AG04450 (cell line): ENCODE measurements at places on chromosomes 3 and 15.

DNA sequence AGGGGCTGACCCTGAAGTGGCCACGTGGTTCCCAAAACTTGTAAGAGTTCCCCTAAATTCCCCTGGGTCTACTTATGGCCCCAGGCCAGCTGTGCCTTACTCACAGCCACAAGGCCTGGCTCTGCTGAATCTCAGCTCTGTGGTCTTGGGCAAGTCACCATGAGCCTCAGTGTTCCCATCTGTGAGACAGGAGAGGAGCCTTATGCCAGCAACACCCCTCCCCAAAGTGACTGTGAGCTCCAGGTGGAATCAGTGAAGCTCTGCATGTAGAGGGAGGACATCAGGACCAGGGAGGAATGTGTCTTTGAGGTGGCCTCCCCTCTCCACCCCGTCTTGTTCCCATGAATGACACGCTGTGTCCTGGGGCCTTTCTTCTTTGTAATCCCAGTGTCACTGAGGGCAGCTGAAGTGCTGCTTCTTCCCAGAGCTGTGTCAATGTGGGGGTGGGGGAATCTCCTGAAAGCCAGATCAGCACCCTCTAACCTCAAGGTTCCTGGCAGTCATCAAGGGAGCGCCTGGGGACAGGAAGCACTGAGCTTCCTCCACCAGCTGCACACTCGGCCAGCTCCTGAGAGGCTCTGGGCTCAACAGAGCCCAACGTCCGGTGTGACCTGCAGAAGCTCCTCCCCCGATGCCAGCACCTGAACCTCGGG lies 258.9 kb downstream of the UACA start:
- no peak for DNase-seq

- DNase-seq = no peak
Observed at GRCh38 chr3:170497207-170498095, 78.8 kb downstream of the CLDN11 start.

DNA sequence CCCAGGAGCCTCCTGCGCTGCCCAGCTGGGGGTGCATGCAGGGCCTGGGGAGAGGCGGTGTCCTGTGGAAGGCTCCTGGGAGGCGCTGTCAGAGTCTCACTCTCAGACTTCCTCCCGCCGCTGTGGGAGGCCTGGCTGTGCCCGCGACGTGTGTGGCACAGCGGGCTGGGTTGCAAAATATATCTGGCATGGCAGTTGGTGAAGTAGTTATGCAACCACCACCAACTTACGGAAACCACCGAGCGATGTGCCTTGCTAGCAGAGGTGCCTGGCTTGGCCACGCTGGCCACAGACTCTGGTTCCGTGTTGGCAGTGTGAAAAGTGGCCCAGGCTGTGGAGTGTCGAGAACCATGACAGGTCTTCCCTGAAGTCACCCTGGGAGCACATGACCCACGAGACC lies 30.6 kb upstream of the GATA2 start:
- DNase-seq = no peak

- no peak for DNase-seq
Observed at GRCh38 chr3:172711454-172711795, 558 bp upstream of the NCEH1 start.

- DNase-seq = no peak
Observed at GRCh38 chr3:142224482-142225072, 808 bp downstream of the GK5 start.

DNA sequence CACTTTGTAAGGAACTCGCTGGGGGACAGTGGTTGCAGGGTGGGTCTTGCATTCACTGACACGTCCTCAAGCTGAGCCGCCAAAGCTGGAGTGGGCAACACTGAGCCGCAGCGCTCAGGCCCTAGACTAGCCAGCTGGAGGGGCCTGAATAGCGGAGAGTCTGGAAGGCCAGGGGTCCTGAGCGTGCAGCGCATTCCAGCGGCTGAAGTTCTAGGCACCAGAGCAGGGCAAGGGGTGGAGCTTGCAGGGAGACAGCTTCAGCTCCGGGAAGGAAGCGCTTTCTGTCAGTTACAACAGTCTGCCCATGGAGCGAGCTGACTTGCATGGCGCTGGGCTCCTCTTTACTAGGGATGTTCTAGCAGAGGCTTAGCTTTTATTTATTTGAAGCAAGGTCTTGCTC lies 2.7 kb downstream of the MAP6D1 start:
- DNase-seq = no peak

DNA sequence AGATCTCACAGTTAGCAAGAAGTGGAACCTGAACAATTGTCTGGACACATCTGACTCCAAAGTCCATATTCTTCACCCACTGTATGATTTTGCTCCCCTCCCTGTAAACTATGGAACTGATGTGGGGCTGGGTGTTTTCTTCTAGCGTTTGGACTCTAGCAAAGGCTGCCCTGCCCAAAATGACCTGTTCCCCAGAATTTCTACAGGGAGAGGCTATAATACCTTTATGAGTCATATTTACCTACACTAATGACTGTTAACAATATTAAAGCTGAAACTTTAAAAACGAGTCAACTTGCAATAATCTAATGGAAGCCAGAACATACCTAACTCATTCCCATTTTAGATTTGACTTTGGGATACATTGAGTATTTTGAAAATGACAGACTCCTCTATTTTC lies 531.2 kb upstream of the CFAP20DC start:
- DNase-seq = no peak

DNA sequence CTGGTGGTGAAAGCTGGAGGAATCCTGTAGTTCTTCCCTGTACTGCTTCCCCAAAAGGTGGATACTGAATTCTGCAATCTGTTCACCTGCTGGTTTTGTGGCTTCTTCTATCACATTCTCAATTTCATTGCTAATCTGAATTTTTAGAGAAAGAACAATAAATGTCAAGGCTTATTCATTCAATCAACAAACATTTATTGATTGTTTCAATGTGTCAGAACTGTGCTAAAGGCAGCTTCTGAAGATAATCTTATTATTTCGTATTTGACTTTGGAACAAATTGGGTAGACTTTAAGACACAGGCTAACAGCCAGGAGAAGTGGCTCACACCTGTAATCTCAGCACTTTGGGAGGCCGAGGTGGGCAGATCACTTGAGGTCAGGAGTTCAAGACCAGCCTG lies 46.8 kb downstream of the IMPG2 start:
- DNase-seq = no peak

DNA sequence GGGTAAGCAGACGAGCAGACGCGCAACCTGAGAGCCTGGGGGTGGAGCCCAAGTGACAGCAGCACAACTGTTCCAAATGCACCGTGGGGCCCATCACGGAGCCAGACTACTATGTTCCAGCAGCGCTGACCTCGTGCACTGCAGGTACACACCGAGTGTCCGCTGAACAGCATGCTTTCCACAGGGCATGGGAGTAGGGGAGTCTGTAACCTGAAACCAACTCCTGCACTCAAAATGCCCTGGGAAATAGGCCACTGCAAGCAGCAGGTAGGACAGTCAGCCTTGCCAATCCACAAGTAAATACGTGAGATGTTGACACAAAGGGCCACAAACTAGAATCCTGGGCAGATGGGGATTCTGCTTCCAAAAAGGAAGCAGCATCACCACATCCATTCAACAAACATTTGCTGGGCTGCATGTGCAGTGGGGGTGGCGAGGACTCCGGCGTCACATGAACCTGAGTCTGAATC lies 73.9 kb downstream of the TBC1D2B start:
- DNase-seq = no peak

- DNase-seq = no peak
Observed at GRCh38 chr3:178512647-178513046, 23.6 kb upstream of the KCNMB2 start.

GRCh38 chr3:193978030-193978429 lies 157.9 kb upstream of the HES1 start:
- no peak for DNase-seq

DNA sequence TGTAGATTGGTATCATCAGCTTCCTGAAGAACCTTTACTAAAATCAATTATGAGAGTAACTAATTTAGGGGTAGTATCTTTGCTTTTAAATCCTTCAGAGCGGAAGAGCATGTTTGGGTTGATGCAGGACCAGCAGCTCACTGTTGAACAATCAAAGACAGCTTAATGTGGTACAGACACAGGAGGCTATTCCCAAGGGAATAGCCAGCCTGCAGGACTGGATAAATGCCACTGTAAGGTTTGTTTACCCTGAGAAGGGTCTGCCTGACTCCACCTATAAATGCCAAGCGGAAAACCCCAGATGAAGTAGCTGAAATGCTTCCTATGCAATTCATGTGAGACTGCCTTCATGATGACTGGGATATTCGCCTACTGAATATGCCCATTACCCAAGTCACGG lies 16.0 kb upstream of the STAC start:
- DNase-seq = no peak

DNA sequence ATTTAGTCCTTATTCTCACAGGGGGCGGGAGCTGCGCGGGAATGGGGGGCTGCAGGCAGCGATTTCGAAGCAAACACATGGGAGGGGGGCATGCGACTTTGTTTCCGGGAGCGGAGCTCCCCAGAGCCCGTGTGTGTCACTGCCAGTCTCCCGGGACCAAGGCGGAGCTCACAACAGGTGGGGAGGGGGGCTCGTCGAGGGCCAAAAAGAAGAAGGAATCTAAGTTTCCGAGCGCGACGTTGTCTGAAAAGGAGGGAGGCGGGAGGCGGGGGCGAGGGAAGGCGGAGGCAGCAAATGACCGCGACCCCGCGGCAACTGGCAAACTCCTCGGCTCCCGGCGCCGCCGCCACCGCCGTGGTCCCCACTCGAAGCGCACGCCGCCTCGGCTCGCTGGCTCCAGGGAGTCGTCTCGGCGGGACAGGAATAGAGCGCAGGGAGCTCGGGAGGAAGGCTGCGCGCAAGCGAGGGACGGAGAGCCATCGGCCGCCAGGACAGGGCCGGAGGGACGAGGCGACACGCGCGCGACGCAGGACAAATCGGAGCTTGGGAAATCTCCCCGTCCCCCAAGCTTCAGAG lies 1.4 kb downstream of the FOXP1 start:
- DNase-seq = no peak

- peak; percentile 11 for DNase-seq
Observed at GRCh38 chr15:51382787-51383186, 41.3 kb downstream of the GLDN start.

- DNase-seq = no peak
Observed at GRCh38 chr15:85073556-85074194, 92.0 kb downstream of the PDE8A start.

- no peak for DNase-seq
Observed at GRCh38 chr3:71786217-71786549, 1.2 kb upstream of the PROK2 start.

DNA sequence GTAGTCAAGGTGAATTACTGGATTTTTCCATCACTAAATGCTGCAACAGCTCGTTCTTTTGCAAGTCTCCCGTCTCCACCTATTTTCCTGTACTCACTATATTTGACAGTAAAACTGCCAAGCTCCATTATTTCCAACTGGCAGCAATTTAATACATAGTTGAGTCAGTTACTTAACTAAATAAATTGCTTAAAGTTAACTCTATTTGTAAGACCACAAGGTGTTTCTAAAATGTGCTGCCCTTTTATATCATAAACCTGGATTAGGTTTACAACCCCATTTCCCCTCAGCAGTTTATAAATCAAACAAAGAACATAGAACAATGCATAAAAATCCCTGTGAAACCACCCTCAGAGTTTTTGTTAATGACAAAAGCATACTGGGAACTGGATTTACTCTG lies 211.4 kb upstream of the DPH6 start:
- no peak for DNase-seq

GRCh38 chr15:77851086-77851485 lies 218.4 kb upstream of the LINGO1 start:
- no peak for DNase-seq

- DNase-seq = no peak
Observed at GRCh38 chr15:93831641-93832040, 399.7 kb upstream of the MCTP2 start.

GRCh38 chr3:195696632-195697278 lies 24.0 kb upstream of the MUC20 start:
- DNase-seq = no peak

GRCh38 chr3:152241142-152242017 lies 27.3 kb upstream of the MBNL1 start:
- no peak for DNase-seq

DNA sequence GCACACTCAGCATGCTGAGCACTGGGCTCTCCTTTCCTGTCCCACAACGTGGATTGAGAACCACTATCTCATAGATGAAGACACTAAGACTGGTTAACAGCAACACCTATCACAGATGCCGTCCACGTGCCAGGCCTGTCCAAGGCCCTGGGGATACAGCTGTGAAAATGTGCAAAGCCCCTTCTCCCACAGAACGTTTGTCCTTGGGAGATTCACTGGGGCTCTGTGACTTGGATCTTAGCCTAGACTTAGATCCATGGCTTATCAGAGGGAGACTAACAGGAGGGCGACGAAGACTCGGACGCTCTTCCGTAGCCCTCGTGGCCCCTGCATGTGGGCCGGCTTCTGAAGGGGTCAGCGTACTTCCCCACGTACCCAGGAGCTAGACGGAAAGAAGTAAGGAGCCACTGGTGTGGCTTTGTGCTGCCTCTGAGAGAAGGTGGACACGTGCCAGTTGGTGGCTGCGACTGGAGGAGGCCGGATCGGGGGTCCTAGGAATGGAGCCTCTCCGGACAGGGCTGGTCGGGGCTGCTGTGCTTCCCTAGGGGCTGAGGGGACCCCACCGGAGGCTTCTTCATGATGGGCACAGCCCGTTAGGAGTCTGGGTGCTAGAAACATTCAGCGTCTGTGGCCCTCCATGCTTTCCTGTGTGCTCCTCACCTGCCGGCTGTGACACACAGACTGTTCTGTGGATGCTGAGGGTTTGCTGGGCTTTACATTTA lies 964 bp downstream of the NRROS start:
- no peak for DNase-seq

DNA sequence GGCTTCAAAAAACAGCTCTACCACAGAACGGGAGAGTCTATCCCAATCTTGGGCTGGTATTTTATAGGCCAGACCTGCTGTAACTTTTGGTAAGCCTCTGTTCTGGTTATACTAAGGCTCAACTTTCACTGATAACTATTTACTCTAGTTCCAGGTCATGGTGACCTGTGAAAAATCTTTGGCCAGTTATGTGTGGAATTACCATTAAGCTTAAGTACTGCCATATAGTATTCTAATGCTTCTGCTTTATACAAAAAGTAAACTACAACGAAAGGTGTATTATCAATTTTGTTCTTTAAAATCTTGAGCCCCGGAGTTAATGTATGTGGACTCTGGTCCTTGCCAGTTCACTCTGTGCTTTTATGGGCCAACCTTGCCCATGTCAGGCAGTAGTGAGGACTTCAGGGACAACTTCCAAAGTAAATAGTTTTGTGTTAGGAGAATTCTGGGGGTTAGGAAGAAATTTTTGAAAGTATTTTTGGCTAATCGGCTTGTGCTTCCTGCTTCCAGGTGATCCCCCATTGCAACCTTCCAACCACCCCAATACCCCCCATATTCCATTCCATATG lies 6.4 kb downstream of the SIAH2 start:
- no peak for DNase-seq

DNA sequence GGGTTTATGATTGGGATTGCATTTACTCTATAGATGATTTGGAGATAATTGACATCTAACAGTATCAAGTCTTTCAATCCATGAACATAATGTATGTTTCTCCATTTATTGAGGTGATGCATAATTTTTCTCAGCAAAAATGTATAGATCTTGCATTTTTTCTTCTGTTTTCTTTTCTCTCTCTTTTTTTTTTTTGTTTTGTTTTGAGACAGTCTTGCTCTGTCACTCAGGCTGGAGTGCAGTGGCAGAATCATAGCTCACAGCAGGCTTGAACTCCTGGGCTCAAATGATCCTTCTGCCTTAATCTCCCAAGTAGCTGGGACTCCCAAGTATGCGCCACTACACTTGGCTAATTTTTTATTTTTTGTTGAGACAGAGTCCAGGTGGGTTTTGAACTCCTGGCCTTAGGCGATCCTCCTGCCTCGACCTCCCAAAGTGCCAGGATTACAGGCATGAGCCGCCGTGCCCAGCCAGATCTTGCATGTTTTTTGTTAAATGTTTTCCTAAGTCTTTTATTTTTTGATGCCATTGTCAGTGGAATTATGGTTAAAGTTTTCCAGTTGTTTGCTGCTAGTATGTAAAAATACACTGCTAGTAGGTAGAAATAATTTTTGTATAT lies 3.1 kb downstream of the LMLN start:
- DNase-seq = no peak
